ENCODE measurements at places on chromosomes 6 and 20.

GRCh38 chr20:20425823-20426654, 58.1 kb downstream of the INSM1 start:
- DNase-seq = no peak

- DNase-seq = no peak
These were observed 798.5 kb upstream of the EPHA7 start for GRCh38 chr6:94217836-94218235.

DNA sequence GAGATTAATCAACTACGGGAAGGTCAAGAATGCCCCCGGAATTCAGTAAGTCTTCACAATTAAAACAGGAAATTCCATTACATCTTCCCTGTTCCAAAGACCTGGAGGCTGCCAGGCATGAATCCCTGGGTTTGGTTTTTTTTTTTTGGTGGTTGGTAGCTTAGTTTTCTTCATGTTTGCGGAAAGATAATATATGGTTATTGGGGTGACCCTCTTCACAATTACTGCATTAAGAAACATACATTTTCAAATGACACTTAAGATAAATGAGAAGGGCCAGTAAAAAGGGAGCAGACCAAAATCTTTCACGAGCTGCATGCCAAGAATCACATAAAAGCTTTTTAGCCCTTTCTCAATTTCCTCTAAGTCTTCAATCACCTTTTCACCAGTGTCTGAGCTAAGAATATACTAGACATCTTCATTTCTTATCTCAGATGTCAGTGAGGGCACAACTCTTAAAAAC, 64.0 kb downstream of the KIF13A start:
- no peak for DNase-seq

GRCh38 chr6:6003621-6004366, 2.9 kb downstream of the NRN1 start:
- DNase-seq = no peak

DNA sequence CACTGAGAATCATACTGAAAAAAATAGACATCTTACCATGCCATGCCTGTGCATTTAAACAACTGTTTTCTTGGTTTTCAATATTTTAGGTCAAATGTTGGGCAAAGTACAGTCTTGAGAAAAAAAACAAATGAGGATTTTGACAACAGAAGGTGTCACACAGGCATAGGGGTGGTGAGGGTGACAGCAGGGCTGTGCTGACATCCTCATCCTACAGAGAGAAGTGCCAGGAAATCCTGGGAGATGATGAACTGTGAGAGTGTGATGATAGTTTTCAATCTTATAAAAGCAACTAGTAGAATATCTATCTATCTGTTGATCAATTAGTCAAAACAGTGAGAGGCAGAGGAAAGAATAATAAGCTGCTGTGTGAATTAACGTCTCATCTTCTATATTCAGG, 23.9 kb downstream of the CST8 start:
- no peak for DNase-seq

DNA sequence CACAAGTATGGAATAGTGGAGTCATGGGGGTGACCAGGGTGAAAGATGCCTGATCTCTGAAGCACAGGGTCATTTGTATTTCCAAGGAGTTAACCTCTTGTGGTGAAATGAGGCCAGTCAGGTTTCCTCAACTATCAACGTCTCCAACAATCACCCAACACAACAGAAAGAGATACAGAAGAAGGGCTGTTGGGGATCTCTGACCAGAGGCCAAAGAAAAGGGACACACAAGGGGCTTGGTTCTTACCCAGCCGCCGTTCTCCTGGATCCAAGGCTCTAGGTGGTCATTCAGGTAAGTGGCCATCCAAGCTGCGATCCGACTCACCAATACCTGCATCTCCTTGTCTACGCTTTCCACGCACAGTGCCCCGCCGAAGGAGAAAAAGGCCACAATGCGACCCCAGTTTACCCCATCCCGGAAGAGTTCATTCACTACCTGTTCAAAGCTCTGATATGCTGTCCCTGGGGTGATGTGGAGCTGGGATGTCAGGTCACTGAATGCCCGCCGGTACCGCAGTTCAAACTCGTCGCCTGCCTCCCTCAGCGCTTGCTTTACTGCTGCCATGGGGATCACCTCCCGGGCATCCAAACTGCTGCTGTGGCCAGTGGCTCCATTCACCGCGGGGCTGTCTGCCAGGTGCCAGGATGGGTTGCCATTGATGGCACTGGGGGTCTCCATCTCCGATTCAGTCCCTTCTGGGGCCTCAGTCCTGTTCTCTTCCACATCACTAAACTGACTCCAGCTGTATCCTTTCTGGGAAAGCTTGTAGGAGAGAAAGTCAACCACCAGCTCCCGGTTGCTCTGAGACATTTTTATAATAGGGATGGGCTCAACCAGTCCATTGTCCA, 1.0 kb downstream of the BCL2L1 start:
- DNase-seq = no peak

DNA sequence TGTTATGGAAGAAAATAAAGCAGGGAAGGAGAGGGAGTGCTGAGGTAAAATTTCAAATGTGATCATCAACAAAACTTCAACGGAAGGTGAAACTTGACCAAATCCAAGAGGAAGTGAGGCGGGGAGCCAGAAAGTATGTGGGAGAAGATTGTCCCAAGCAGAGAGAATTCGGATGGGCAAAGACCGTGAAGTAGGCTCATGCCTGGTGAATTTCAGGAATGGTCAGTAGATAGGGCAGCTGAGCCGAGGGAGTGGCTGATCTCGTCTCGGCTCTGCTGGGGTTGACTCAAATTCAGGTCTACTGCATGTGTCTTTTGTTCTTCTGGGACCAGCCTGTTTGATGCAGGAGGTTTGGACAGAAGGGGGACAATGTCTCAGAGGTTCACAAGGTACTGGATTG, 7.0 kb upstream of the CSNK2A1 start:
- DNase-seq = no peak

All from COLO829 (cell line).